ENCODE measurements at places on chromosomes 2 and 18.

DNA sequence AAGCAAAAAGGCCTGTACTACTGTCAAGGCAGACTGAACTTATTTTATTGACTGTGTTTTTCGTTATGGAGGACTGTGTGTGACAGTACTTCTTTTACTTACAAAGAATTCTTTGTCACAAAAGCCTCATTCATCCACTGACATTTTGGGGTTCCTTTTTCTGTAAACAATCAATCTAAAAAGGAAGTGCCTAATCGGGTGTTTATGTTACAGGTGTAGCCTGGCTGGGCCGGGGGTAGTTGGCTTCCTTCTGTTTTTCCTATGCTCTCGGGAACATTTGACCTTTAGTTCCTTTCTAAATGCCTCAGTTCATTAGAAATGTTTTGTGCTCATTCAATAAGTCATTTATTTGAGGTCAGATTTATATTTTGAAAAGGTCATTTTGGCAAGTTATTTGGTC, 8.3 kb downstream of the ZCCHC2 start:
- DNase-seq: no peak

DNA sequence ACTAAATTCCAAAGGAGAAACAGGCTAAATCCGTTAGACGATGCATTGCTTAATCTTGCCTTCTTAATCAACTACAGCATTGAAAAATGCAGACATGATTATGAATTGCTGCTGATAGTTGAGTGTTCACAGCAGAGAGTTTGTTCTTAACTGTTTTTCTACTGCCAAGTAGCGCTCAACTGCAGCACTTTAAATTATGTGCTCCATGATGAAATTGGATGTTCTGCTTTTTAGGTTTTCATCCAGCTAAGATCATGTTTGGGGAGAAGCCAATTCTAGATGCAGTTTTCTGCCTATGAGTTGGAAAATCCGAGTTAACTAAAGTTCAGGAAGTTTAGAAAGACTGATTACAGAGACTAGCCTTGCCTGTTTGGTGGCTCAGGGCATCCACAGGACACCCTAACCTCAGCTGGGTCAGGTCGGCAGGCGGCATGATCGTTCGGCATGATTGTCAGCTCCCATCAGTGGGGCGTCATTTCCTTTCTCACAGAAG, 119.4 kb upstream of the PIEZO2 start:
- no peak for DNase-seq

- DNase-seq: no peak
These were observed 147.0 kb upstream of the PELI1 start for GRCh38 chr2:64291181-64291580.

GRCh38 chr2:74525717-74526648, at the start of gene DQX1:
DQX1 (minus strand) TSS chr2:74526231; CDS start chr2:74525729, 502 bp downstream.
- no peak for DNase-seq

DNA sequence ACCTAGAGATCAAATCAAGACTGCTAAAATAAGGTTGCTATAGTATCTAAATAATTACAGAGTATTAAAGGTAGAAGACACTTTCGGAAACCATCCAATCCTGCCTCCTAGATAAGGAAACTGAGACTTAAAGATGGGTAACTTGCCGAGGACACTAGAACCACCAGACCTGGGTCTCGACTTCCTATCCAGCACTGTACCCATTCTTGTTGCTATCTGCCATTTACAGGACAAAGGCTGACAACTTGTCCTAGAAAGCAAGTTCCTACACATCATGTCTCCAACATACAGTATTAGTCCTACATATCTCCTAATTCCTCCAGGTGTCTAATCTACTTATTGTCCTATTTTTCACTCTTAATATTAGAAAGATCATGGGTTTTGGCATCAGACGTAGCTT, 37.7 kb downstream of the TRAK2 start:
- DNase-seq: no peak
